Stimulated activated CD4-positive, alpha-beta T cell treated with anti-CD3 and anti-CD28 coated beads, Interleukin-12 subunit alpha, Interleukin-12 subunit beta, amount 100 ng/mL, for 48 hours (primary cell): ENCODE measurements at places on chromosomes 2 and 18.

DNA sequence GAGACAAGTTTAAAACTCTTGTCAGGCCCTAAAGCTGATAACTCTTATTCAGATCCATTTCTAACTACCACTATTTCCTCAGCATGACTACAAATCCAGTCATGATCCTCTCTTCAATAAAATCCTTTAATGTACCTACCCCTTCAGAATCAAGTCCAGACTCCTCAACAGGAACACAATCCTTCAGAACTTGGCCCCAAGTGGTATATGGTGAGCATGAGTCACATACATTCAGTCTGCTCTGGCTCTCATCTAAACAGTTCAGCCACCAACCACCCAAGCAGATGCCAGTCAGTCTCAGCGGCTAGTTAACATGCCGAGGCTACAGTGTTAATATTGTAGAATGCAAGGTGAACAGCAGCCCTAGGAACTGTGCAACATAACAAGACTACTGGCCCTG lies 9.7 kb downstream of the LMAN2L start:
- no peak for DNase-seq

GRCh38 chr2:158297606-158298005 lies 158.9 kb downstream of the CCDC148 start:
- no peak for DNase-seq

- DNase-seq, result no peak
Measured at GRCh38 chr2:95278051-95278471, 3.8 kb downstream of the PROM2 start.

- no peak for DNase-seq
Measured at GRCh38 chr2:201697899-201698298, 545 bp downstream of the MPP4 start.

- no peak for DNase-seq
Measured at GRCh38 chr18:31486165-31486564, 11.8 kb upstream of the DSG2 start.

DNA sequence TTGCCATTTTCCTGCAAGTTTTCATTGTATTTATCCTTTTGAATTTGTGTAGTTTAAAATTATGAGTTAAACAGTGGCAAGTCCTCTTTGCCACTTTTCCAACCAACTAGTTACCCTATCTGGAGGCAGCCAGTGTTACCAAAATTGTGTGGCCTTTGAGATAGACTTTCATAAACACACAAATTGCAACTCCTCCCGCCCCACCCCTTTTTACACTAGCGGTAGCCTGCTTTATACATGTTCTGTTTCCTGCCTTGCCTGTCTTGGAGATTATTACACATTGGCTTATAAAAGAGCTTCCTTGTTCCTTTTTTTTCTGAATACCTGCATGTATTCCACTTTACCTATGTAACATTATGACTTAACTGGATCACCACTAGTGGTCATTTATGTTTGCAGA lies 56.5 kb downstream of the RPIA start:
- no peak for DNase-seq

DNA sequence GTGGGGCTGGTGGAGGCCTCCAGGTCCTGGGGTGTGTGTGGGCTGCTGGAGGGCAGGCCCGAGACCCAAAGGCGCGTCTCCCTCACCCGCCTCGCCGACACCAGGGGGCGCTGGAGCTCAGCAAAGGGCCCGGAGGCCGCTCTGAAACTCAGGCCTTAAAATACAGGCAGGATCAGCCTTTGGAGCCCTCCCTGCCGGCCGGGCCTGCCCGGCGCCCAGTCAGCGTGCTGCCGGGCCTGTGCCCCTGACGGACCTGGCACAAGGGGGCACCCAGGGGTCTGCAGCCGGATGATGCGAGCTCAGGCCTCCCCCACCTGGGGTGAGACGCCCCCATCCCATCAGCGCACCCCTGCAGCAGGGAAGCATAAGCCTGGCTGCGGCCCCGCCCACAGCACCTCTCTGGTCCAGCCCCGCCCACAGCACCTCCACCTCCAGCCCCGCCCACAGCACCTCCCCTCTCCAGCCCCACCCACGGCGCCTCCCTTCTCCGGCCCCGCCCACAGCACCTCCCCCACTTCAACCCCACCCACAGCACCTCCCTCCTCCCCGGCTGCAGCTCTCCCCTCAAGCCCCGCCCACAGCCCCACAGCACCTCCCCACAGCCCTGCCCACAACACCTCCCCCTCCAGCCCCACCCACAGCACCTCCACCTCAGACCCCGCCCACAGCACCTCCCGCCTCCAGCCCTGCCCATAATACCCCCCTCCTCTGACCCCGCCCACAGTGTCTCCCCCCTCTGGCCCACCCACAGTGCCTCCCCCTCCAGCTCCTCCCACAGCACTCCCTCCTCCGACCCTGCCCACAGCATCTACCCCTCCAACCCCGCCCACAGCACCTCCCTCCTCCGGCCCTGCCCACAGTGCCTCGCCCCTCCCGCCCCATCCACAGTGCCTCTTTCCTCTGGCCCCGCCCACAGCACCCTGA lies 92.8 kb upstream of the OTOS start:
- DNase-seq, result peak; percentile 72

GRCh38 chr2:42028571-42029148 lies 19.2 kb upstream of the PKDCC start:
- DNase-seq, result no peak

DNA sequence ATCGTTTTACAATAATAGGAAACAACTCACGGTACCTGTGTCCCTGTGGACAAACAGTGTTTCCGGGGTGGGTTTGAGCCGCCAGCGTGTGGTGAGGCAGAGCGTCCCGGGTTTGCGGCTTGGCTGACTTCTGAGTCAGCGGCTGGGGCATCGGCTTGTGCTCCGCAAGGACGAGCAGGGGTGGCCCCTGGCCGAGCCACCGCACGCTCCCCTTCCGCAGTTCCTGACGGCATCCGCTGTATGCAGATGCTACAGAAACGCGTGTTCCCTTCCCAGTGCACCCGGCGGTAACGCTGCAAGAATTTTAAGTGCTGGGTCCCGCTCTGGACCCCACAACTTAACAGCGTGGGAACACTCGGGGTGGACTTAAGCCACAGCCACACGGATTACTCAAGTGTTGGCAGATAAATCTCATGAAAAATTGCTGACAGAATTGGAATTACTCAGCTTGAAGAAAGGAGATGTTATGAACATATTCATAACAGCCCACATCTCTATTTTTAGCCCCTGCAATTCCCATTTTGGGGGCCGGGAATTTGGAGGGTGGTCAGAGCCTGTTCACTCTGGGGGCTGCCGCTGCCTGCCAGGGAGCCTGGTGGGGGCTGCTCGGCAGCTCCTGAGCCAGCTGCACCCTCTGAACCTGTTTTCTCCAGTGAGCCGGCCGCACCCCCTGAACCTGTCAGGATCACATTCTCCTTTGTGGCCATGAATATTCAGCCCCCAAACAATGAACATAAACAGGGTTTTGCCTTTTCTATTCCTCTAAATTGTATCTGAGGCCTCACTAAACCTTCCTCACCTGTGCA lies 12.6 kb upstream of the KCNG2 start:
- DNase-seq, result no peak

GRCh38 chr2:8456151-8457091 lies 225.4 kb upstream of the ID2 start:
- DNase-seq, result peak; percentile 32

- DNase-seq, result no peak
Measured at GRCh38 chr2:106983305-106983704, 97.3 kb upstream of the ST6GAL2 start.

DNA sequence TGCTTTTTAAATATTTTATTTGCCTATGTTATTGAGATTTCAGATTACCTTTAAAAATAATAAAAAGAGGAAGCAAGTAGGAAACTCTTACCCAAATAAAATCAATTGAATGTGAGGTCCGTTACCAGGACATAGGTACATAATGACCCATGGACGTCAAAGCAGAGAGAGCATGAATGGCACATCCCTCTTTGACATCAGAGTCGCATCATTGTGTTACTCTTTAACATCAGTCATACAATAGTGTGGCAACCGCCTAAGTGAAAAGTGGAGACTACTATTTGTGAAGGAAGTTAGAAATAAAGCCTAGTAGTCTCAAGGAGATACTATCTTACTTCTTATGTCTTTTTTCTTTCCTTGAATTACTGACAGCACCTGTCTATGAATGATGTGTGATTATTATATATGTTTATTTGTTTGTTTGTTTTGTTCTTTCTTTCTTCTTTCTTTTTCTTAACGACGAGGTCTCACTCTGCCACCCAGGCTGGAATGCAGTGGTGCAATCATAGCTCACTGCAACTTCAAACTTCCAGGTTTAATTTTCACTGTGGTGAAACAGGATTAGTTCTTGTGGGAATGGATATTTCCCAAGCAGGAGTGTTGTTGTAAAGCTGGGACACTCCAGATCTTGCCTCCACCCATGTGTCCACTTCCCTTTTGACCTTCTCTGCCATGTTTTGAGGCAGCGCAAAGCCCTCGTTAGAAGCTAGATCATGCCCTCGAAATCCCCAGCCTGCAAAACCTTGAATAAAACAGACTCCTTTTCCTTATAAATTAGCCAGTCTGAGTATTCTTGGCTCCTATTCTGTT lies 407.2 kb upstream of the NETO1 start:
- DNase-seq, result no peak

DNA sequence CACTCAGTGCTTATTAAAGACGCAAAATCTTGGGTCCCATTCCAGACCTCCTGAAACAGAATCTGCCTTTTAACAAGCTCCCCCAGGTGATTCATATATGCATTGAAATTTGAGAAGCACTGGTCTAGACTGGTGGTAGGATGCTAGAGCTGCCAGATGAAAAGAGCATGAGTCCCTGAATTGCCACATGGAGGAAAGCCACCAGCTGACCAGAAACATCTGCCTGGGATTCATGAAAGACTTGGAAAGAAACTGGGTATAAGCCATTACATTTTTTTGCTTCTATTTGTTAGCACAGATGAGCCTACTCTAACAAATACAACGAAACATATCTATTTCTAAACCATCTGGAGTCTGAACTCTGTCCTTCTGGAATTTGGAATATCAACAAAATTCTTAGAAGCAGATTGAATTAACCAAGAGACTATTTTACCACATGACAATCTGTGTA lies 228.9 kb downstream of the RBM43 start:
- no peak for DNase-seq

- peak; percentile 19 for DNase-seq
Measured at GRCh38 chr2:207046724-207047123, 107.4 kb downstream of the CPO start.

- no peak for DNase-seq
Measured at GRCh38 chr2:172340394-172340793, 87.0 kb upstream of the ITGA6 start.

DNA sequence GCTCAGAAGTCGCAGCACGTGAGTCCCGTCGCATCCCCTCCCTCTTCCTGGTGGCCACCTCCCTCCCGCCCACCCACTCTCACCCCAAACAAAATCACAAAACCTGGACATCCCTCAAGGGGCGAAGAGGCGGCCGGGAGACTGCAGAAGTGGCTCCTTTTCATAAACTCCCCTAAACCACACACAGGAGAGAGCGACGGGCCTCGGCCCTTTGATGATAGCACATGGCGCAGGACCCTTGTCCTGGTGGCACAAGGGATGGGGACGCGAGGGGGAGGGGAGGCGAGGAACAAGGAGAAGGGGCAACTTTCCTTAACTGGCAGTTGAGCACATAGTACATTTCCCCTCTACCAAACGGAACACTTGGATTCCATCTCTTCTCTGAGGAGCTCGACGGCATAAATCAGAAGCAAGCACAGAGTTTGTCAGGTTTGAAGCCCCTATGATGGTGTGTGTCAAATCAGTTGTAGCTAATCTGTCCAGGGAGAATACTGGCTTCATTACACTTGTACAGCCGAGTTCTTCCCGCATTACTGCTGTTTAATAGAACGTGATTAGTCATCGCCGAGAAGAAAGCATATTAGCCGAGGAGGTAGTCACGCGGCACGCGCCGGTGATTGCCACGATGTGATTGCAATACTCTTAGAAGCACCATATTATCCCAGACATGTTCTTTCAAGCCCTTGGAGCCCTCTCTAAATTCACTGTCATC lies 43.8 kb downstream of the GBX2 start:
- no peak for DNase-seq

- no peak for DNase-seq
Measured at GRCh38 chr18:6052449-6052913, 157.2 kb upstream of the TMEM200C start.

GRCh38 chr2:21770787-21771186 lies 647.0 kb downstream of the TDRD15 start:
- no peak for DNase-seq

GRCh38 chr2:54977149-54977548 lies 73.1 kb downstream of the RTN4 start:
- no peak for DNase-seq

GRCh38 chr18:57920036-57920435 lies 116.9 kb upstream of the ATP8B1 start:
- DNase-seq, result no peak

GRCh38 chr2:221350616-221351015 lies 221.5 kb downstream of the EPHA4 start:
- DNase-seq, result no peak

- DNase-seq, result no peak
Measured at GRCh38 chr2:53021292-53021691, 746.3 kb upstream of the CHAC2 start.

DNA sequence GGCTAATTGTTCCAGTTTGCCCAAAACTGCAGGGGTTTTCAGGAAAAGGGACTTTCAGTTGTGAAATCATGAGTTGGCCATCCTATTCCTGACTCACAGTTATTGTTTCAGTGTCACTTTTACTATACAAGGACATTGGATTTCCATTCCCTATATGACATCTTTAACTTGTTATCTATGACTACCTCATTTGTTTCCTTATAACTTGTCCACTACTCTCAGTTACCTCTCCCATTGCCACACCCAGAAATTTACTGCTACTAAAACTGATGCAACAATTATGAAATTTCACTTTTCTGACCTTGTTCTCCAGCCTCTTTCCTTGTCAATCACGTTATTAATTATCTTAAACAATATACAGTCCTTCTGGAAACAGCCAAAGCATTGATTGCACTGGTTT lies 116.5 kb upstream of the ZNF804A start:
- DNase-seq, result no peak

GRCh38 chr2:26612522-26613240 lies 28.5 kb downstream of the CIB4 start:
- no peak for DNase-seq

DNA sequence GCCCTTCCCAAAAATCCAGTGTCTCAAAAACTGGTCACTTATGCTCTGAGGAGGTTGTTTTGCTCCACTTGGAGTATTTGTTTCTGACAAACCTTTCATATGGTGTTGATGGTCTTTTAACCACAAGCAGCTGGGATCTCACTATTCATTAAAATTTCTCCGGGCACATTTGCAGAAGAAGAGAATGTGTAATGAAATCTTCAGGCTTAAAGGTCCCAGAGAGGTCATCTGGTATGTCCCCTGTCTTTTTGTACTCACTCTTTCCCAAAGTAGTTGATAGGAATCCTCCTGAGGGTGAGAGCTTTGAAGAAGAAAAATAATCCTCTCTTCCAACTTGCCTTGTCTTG lies 430.8 kb downstream of the SETBP1 start:
- DNase-seq, result no peak

DNA sequence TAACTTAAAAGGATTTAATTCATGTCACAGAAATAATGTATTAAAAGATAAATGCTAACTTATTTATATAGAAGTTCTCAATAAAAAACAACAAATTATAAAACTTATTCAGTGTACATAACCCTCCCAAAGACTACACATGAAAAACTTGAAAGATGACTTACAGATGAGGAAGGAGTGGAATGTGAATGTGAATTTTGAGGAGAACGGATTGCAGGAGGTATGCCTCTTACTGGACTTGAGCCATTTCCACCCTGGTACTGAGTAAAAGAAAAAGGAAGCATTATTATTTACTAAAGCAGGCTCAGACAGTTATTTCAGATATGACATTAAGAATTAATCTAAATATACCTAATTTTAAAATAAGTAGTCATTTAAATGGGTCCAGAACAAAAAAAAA lies 104.4 kb downstream of the TLK1 start:
- no peak for DNase-seq
